ENCODE measurements at places on chromosomes 2 and 18.

DNA sequence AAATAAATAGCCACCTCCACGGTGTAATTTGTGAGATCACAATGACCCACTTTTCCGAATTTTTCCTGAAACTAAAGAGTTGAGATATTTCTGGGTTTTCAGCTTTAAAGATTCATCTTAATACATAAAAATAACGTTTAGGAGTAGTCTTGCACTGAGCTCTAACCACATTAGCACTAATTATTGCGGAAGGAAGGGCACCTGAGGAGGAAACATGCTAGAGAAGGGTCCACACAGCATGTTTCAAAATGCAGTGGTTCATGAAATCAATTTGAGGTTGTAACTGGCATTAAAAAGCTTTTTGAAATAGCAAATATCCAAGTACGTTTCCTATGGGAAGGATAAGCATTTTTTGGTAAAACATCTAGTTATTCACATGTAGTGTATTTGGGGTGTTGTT, 8.4 kb downstream of the INPP4A start:
- no peak for DNase-seq

DNA sequence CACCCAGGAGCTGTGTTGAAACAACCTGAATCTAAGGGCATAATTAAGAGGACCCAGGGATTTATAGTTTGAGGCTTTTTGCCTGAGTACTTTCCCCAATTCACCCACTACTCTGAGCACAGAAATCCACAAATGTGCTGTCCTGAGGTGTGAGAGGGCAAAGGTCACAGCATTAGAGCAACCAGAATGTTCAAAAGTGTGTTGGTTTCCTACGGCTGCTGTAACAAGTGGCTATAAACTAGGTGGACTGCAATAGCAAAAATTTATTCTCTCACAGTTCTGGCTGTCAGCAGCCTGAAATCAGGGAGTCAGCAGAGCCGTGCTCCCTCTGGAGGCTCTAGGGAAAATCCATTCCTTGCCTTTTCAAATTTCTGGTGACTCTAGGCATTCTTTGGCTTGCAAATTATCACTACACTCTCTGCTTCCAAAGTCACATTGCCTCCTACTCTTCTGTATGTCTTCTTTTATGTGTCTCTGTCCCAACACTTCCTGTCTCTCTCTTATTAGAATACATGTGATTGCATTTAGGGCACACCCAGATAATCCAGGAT, 91.4 kb upstream of the TACR1 start:
- DNase-seq, result peak; percentile 5

DNA sequence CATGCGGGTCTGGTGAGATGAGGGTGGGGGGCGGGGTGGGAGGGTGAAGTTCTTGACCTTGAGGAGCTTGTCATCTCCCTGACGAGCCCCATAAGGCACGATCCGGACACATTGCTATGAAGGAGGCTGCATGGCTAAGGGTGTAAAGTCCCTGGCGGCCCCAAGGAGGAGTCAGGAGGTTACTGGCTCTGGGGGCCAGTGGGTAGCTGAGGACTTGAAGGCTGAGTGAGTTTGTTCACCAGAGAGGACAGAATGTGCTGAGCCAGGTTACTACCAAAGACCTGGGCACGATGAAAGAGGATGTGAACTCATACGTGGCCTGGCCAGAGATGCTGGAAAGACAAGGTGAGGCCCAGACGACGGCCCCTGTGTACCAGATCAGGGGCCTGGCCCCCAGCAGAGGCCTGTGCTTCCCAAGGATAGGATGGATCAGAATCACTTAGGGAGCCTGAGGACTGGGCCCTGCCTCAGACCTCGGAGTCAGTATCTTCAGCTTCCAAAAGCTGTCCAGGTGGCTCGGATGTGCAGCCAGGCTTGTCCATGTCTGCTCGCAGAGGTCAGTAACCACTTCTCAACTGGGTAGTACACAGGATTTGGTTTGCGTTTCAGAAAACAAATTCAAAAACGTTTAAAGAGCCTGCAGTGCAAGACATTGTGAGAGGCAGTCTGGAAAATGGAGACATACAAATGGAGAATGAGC, 110.9 kb downstream of the RNF144A start:
- no peak for DNase-seq

- DNase-seq, result no peak
These were observed 281.3 kb downstream of the STK39 start for GRCh38 chr2:167965907-167966761.

GRCh38 chr2:42233976-42234441, 64.9 kb downstream of the EML4 start:
- DNase-seq, result no peak

DNA sequence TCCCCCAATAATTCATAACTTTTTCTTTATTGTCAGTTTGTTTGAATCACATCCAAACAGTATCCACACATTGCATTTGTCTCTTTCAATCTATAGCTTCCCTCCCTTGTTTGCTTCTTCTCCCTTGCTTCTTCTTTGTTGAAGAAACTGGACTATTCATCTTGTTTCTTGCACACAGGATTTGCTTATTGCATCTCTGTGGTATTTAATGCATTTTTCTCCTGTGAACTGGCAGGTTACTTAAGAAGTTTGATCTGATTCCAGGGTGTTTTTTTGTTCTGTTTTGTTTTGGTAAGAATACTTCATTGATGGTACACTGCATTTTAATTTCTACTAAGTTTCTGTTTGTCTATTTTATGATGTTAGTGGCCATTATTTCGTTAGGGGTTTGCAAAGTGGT, 166.8 kb downstream of the CAMKMT start:
- no peak for DNase-seq

DNA sequence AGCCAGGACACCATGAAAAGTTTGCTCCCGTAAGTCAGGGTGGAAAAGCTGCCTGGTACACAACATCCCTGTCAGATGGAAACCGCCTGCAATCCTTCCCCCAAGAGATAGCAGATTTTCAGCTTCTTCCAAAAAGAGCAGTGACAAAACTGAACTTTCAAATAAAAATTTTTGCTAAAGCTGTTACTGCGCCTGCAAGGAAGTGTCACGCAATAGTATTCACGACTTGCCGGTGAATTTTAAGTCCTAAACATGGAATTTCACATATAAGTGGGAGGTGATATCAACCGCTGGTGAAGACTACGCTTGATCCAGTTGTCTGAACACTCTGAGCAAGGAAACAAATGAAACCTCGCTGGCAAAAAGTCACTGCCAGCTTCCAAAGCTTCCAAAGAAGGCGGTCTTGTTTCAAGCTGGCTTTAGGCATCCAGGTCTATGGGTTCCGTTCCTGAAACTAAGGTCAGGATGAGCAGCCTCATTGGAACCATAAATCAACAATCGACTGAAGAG, 2.8 kb downstream of the COL6A3 start:
- DNase-seq, result no peak

- peak; percentile 26 for DNase-seq
These were observed 467.7 kb downstream of the EPHA4 start for GRCh38 chr2:221104361-221104811.

- DNase-seq, result no peak
These were observed 20.4 kb upstream of the FSHR start for GRCh38 chr2:49174750-49175149.

DNA sequence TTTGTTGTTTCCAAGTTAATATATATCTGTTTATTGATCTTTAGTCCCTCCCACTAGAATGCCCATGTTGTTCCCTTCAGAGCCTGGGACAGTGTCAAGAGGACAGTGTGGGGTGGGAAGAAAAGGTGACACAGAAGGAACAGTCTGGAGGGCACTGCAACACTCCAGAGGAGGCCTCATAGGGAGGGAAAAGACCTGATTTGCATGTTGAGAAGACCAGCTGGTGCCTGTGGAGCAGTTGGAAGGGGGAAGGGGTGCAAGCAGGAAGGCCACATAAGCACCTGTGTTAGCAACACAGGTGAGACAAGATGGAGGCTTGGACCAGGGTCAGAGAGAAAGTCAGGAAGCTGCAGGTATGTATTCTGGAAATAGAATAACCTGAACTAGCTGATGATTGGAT, 48.1 kb upstream of the FHOD3 start:
- no peak for DNase-seq

DNA sequence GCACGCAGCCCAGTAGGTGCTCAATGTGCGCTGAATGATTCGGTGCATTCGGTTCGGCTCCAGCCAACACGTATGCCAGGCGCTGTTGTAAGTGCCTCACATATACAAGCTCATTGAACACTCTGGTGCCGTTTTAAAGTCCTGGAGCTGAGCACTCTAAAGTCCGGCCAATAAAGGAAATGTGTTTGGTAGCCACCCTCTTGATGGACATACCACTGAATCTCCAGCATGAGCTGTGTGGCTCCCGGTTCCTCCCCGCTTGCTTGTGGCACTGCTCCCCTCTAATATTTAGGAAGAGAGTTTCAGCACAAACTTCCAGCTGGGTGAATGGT, 112.1 kb downstream of the MCFD2 start:
- no peak for DNase-seq

GRCh38 chr18:48838921-48839818, 111.6 kb downstream of the SMAD7 start:
- DNase-seq, result no peak

DNA sequence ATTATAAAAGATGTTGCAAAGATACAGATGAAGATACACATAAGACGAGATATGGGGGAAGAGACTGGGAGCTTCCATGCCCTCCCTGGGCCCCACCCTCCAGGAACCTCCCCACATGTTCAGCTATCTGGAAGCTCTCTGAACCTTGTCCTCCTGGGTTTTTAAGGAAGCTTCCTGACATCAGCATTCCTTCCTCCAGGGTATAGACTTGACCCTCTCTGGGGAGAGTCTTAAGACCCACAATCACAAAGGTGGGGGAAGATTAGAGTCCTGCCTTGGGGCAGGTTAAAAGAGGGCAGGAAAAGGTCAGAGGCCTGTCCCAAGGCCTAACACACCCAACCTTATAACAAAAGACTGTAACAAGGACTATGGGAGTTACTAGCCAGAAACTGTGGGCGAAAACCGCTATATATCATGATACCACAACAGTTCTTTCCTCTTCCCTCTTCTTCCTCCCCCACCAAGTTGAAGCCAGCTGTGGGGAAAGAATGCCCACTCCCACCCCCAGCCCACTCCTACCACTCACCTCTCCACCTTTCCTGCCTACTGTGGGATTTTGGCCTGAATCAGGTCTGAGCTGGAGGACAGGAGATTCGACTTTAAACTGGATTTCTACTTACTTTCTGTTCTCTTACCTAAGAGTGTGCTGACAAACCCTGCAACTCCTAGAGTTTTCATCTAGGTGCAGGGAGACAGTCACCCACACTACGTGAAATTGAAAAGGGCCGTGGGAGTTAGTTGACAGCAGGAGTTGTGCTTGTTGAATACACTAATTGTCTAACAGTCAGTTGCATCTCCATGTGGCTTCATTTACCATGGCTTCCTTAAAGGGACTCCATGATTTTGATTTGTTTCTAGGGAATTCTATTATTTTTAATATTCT, 105.0 kb downstream of the LAMA3 start:
- peak; percentile 11 for DNase-seq

DNA sequence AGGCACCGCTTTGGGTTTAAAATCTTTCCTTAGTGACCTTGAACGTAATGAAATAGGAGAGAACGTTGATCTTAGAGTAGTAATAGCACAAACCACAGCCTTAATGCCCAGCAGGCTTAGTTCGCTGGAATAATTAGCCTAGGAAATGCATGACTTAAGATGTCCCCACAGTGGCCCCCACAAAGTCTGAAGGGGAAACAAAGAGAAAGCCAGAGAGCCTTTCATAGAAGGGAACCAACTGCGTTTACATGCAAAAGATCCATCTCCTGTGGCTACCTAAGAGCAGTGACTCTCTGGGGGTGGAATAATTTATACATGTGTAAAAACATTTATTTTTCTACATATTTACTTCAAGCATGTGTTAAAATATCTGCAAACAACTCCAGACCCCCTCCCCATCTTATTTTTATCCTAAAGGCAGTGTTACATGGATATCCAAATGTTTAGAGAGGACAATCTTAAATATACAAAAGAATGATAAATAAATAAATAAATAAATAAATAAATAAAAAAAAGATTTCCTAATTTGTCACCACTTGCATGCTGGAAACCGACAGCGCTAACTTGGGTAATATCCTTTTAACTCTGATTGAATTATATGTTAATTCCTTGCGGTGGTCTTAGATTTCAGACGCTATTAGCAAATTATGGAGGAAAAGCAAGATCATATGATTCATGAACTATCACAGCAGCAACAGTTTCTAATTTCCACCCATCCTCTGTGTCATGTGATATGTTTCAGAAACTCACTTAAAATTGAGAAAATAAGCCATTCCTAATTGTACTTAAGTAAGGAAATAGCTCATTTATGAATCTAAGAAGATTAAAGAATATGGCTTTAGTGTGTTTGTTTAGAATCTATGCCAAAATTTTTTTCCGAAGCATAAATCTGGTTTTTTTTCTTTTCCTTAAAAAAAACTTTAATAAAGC, 23.4 kb upstream of the CYP1B1 start:
- no peak for DNase-seq

DNA sequence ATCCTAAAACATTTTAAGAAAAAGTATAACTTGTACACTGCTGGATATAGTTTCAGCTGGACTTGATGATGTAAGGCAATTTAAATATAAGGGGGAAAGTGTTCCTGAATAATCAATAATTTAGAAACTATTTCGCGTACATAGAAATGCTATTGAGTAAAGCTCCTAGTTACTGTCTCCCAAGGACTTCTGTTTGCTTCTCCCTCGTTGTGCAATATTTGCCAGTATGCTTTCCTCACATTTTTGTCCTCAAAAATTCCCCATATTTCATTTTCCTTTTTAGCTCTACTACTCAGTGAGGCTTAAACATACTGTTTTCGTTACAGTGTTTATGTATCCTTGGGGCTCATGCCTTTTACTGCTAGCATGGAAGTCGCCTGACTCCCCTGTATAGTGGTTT, 36.9 kb downstream of the ATP9B start:
- DNase-seq, result no peak

- DNase-seq, result no peak
These were observed 96.7 kb downstream of the CRACDL start for GRCh38 chr2:98839292-98839691.

- DNase-seq, result no peak
These were observed 85.7 kb downstream of the B3GNT2 start for GRCh38 chr2:62281663-62282062.

GRCh38 chr2:181310967-181311366, 146.2 kb upstream of the ITGA4 start:
- no peak for DNase-seq

- DNase-seq, result no peak
These were observed 220.9 kb upstream of the REV1 start for GRCh38 chr2:99710721-99711120.

- DNase-seq, result no peak
These were observed 19.1 kb downstream of the NETO1 start for GRCh38 chr18:72848503-72849237.

- no peak for DNase-seq
These were observed 755 bp downstream of the EIF4E2 start for GRCh38 chr2:232551250-232551638.

DNA sequence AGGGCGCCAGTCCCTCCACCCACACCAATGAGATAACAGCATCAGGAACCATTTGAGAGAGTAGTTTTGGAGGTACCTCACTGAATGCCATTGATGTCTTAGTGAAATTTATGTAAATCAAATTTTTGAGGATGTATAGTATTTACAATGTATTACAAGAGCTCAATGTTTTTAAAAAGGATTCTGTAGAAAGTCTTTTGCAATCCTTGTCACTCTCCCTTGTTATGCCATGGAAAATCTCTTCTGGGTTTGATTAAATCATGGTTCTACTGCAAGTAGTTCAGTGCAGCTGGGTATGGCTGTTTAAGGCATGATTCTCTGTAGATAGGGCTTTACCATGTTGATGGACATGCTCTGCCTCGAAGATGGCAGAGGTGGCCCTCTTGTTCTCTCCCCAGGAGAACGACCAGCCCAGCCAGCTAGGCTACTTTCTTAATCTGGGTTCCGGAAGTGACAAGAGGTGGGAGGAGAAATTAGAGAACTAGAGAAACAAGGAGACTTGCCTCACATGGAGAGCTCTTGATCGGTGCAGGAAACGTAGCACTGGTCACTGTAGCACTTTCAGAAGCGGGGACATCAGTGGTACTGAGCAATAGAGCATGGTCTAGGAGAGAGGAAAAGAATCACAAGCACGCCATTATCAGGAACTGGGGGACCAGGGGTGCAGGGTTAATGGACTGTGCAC, 202.7 kb downstream of the CLIP4 start:
- DNase-seq, result peak; percentile 66

Measured in suppressor macrophage (primary cell).